ENCODE measurements at places on chromosomes 2 and 18.

DNA sequence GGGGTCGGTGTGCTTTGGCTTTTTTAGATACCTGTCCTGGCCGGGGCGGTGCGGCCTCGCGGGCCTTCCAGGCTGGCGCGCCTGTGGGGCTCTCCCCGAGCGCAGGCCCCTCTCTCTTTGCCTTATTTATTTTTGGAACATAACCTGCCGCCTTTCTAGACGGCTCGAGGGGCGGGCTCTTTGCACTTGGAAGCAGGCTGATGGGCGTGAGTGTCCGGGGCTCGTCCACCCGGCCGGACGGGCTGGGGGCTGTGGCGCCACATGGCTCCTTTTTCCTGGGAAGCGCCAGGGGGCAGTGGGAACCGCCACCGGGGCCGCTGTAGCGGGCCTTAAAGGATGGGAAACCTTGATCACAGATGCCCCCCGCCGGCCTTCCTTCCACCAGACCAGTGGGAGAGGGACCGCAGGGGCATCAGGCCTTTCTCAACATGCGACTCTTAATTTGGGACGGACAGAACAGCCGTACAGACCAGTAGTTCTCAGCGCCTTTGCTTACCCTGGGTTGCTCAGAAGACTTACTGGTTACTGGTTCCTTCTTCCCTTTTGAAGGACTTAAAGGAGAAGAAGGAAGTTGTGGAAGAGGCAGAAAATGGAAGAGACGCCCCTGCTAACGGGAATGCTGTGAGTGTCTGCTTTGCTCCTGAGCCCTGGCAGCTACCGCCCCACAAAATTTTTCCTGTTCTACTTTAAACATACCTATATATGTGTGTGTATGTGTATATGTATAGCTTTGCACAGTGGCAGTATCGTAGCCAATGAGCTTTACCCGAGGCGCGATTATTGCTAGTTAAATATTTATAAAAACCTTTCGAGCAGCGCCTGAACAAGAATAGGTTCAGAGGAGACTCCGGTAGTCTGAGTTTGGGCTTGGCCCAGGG, 2.7 kb downstream of the PTMA start:
- no peak for DNase-seq

DNA sequence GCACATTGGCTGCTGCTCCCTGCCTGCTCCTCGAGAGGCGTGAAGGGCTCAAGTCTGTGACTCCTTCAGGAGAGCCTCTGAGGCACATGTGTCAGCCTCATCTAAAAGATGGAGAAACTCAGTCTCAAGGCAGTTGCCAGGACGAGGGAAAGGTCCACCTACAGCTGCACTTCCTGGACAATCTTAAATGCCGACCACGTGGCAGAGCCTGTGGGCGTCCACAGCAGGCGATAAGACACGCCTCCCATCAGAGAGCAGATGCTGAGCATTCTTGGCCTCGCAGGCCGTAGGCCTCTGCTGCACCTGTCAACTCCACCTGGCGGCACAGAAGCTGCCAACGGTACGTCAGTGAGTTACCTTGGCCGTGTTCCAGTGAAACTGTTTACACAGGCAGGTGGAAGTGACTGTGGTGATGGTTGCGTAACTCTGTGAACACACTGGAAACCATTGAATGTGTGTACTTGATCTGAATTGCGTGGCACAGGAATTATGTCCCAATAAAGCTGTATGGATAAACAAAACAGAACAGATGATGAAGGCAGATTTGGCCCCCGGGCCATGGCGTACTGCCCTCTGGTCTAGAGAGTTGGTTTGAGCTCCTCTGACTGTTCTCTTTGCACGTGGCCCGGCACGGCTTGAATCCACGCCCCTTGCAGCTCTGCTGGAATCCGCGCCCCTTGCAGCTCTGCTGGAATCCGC, 114.5 kb downstream of the RNF144A start:
- DNase-seq, result peak; percentile 97

DNA sequence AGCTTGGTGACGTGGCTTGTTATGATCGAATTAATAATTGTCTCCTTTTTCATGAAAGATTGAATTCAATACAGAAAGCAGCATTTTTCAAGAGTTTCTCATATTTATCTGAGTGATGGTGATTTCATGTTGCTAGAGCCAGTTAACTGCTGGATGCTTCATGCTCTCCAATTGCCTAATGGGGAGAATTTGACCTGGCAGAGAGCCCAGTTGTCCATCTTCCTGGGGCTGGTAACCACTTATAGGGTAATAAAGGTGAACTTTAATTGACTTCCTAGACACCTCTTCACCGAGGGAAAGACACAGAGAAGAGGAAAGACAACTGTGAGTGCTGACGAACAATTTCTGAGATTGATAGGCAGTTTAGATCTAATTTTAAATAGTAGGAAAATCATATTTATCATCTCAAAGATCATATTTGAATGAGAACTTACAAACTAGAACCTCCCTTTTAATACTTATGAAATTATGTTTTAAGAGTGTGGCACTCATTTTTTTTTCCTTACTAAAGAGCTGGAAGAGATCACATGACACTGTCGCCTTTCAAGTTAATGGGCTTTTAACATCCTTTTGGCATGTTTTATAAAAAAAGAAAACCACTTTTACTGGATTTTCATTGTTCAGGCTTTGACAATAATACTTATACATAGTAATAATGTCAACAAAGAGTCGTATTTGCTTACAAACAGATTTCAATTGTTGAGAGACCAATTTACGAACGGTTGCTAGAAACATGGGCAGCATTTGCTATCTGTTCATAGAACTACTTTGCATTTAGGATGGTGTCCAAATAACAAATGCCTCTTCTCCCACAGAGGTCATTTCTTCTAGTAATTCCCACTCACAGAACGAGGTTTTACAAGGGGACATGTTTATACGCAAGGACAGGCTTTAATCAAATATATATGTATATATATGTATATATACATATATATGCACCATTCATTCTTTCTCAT, 153.3 kb downstream of the RAPGEF4 start:
- no peak for DNase-seq

- no peak for DNase-seq
These were observed 2.9 kb upstream of the TMSB10 start for GRCh38 chr2:84902526-84902925.

DNA sequence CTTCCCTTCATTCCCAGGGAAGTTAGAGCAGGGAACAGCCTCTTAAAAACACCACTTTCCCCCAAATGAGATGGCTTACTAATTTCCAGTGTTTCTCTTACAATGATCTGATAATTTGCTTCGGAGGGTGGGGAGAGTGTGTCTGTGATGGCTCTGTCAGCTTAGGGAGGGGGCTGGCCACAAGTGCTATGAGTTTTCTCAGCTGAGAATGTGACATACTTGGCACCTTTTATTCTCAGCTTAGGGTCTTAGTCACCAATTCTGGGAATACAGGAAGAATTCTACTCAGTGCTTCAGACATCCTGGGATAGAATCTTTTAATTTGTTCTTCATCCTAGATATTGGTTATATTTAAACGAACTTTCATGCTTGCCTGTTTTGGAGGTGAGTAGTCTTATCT, 64.4 kb downstream of the AOX1 start:
- DNase-seq, result no peak

DNA sequence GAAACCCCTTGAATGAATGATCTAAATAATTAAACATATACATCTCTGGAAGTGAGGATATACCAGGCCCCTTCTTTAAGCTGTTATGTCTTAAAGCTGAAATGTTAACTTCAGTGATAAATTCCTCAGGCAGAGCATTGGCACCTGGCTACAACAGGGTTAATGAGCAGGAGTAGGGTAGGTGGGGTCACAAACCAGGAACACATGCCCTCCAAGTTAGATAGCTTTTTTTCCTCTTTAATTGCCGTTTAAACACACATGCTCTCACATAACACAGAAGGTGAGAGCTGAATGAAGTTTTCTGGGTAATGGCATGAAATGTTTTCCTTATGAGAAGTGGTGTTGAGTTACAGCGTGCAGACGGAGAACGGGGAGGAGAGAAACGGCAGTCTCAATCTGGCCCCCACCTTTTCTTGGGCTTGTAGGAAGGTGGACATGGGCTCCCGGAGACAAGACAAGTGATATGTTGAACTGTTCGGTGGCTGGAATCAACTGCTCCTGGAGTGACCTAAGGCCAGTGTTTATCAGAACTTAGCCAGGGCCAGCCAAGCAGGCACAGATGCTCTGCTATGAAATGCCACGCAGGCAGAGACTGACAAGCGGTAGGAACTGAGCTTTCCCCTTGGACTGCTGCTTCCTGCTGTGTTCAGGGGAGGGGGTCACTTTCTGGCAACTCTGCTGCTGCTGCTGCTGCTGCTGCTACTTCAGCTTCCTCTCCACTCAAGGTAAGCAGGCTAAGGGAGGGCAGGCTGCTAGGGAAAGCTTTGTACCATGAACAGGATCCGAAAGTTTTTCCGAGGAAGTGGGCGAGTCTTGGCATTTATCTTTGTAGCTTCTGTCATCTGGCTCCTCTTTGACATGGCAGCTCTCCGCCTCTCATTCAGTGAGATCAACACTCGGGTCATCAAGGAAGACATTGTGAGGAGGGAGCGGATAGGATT, at the start of gene GALNT5:
TSS of gene GALNT5 (plus strand) at position 394 of the 941 bp plus-strand sequence. CDS start at position 772, 378 bp downstream.
- no peak for DNase-seq

DNA sequence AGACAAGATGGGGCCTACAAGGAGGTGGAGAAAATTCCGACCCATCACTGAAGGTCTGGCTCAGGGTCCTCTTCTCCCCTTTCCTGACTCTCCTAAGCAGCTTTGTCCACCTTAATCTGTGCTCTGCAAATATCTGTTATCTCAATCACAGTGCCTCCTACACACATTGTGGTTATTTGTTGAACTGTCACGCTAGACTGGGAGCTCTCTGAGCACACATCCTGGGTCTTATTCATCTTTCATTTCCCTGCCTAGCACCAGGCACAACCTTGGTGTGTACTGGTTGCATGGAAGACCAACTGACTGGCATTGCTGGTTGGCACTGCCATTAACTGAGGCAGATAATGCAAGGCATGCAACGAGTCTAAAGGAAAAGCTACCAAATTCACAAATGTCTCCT, 122.9 kb upstream of the ST6GAL2 start:
- DNase-seq, result no peak

- no peak for DNase-seq
These were observed 13.3 kb downstream of the DAPL1 start for GRCh38 chr2:158808426-158808825.

- DNase-seq, result no peak
These were observed 78.1 kb downstream of the PIEZO2 start for GRCh38 chr18:11071300-11071699.

- DNase-seq, result no peak
These were observed 267.8 kb downstream of the TNS1 start for GRCh38 chr2:217735034-217735433.

GRCh38 chr2:190804182-190804795, 76.3 kb upstream of the GLS start:
- no peak for DNase-seq

- no peak for DNase-seq
These were observed 1.5 kb upstream of the NR4A2 start for GRCh38 chr2:156333951-156334495.

- no peak for DNase-seq
These were observed 11.1 kb upstream of the MSGN1 start for GRCh38 chr2:17805166-17805565.

DNA sequence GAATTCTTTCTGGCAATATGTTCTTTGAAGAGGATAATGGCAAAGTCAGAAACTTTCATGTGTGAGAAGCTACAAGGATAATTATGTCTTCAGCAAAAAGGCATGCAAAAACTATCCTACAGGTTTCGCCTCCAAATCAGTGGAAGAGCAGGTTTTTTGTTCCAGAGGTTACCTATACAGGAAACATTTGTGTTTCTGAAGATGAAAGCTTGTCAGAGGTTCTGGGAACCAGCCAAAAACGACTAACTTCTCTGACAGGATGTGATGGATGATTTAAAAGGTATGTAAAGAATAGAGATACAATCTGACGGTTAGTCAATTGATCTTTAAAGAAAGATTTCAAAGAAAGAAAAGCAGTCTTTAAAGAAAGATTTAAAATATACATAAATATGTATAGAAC, 37.6 kb downstream of the RND3 start:
- DNase-seq, result no peak

DNA sequence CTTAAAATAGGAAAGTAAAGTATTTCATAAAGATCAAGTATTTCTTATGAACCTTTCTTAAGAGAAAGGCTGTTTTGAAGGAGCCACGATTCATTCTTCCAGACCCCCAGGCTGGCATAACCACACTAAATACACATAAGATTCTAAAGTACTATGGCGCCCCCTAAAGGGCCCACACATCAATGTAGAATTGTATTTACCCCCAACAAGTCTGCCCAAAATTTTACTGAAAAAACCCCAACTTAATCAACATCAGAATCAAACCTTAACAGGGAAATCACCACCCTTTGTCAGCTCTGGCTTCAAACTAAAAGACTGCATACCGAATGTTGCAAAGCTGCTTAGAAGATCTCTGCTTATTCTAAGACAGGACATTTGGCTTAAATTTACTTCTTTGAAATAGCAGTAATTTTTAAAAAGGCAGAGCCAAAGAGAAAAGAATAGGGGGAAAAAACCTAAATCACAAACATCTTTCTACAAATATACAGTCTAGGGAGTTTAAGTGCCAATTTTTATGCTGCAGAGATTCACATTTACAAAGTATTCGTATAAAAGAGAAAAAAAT, 20.4 kb upstream of the BCL2 start:
- DNase-seq, result no peak

DNA sequence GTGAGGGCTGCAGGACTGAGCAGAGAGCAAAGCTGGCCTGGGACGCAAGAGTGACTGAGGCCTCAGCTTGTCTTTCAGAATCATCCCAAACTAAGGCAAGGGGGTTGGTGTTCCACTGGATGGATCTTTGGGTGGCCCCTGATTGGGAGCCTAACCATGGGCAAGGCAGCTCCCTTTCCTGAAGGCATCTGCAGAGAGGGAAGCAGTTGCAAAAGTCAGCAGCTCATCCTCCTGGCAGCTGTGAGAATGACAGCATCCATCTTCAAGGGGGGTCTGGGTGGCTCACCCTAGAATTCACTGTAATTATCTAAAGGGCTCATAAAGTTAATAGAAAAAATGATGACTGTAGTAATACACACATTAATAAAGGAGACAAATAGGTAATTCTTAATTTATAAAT, 46.5 kb upstream of the RAB31 start:
- no peak for DNase-seq

- no peak for DNase-seq
These were observed 518.9 kb downstream of the TDRD15 start for GRCh38 chr2:21642647-21643046.

DNA sequence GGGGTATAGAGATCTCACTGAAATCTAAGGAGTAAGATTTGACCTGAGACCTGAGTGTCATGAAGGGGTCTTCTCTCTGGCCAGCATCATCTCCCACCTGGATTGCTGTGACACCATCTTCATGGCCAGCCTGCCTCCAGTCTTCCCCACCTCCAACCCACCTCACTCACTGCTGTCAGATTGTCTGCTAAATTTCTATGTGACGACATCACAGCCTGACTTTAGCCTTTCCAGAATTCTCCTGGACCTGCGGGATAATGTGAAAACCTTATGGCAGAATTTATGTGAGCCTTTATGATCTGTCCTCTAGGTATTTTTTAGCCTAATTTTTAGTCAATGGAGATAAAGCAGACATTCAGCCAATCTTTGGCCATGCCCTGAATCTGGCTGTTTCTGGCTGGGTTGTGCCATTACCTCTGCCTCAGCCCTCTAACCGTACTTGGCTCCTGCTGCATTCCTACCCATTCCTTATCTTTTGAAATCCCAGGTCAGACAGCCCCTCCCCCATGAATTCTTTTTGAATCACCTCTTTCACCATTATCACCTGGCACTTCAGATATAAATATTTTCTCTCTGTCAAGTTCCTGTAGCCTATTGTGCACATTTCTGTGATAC, 66.4 kb upstream of the MMADHC start:
- DNase-seq, result no peak
